ENCODE measurements at places on chromosomes 4 and X.

GRCh38 chrX:134654398-134655012, 3.8 kb downstream of the PLAC1 start:
- no peak for DNase-seq

GRCh38 chrX:34341258-34341657, 209.1 kb upstream of the FAM47A start:
- DNase-seq: no peak

DNA sequence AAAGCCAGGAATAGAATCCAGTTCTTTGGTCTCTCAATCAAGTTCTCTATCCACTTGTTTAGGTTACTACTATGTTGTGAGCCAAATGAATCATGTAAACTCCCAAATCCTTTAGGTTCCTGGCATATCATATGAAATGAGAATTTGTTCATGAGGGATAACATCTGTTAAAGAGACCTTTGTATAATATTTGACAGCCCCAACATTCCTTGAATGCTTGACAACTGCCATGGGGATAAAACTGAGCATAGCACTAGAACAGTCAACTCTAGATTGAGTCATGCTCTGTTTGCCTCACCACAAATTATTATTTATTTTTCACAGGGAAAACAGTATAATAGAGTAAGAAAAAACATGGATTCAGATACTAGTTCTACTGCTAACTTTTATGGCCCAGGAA, 93.3 kb downstream of the NAA11 start:
- DNase-seq: no peak

DNA sequence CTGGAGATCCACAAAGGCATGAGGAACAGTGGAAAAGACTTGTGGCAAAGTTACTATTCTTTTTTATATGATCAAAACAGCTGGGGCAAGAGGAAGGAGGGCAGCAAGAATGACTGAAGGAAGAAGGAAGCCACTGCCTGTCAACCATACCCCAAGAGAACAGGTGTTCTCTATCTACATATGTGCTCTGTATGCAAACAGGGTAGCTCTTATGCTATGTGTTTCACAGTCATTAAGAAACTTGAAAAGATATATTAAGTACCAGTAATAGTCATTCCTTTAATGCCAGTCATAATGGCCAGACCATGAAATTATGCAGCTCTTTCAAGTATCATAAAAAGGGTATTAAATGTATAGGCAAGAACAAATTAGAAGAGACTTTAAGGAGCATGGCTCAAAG, 363.9 kb downstream of the KLHL13 start:
- no peak for DNase-seq

Measured in type B pancreatic cell (in vitro differentiated cells).